ENCODE measurements at places on chromosomes 11 and 22.

- no peak for DNase-seq
Measured at GRCh38 chr11:118953265-118953664, 2.8 kb upstream of the UPK2 start.

- DNase-seq = no peak
Measured at GRCh38 chr22:37290737-37291136, 8.4 kb downstream of the CYTH4 start.

DNA sequence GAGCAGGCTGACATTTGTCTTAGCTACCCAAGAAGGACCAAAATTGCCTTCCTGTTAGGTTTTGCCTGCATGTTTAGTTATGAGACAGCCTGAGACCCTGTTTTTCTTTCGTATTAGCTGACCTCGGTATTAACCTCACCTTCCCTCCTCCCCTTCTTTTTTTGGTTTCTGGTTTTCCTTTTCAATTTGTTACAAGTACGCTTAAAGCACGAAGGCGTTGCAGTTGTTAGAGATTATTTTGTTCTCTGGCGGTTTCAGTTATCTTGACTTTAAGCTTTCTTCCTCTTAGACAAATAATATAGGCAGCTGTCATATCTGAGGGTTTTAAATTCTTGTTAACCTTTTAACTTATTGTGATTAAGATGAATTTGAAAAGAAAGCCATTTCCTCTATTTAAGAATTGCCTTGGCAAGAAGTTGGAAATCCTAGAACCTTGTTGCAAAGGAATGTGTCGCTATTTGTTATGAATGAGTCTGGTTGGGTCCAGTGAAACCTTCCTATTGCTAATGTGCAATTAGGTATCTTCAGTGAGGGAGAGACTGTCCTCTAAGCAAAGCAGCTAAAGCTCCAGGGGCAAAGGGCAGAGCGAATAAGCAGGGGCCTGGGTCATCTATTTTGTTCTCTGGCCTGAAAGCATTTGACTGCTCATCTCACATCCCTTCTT, 45.7 kb downstream of the PACS1 start:
- no peak for DNase-seq

DNA sequence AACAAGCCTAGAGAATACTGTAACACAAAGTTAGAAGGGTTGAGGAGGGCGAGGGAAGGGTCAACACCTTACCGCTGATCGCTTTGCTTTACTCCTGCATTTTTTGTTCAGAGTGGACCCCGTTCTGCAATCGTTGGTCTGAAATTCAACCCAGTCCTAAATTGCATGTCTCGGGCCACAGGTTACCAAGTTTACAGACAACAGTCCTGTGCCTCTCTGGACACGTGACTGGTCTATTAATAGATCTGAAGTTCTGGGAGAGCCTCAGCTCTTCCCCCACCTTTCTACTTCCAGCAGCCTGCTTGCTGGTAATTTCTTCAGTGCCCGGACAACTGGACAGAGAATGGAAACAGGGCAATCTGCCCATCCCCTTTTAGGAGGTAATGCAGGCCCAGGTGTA, 74.2 kb downstream of the STIM1 start:
- DNase-seq = no peak

- no peak for DNase-seq
Measured at GRCh38 chr22:22811016-22812009, 76.3 kb upstream of the IGLL5 start.

DNA sequence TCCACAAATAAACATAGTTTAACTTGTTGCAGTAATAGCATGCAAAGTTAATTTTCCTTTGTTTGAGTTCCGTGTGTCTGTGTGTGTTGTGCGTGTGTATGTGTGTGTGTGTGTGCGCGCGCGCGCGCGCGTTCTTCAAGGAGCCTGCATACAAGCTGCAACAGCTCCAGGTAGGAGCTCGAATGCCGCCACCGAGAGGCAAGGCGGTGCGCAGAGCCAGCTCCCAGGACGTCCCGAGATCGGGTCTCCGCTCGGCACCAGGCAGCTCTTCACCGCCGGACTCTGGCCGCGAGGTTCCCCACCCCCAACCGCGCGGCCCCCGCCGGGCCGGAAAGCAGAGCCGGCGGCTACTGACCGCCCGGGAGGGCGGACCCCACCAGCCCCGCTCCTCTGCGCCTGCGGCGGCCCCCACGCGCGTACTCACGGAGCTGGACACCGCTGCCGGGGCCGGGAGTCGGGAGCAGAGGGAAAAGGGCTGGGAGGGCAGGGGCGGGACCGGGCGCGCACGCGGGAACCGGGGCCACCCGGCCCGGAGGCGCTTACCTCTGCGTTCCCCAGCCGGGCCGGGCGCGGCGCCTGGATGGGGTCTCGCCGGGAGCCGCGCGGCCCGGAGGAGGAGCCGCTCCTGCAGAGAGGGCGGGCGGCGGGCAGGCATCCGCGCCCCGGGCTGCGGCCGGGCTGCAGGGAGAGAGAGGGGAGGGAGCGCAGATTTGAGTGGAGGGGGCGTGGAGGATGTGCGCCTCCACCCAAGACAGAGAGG, 40.4 kb upstream of the AKIP1 start:
- DNase-seq = no peak

GRCh38 chr11:15965562-15966250, 390.6 kb downstream of the SOX6 start:
- no peak for DNase-seq

All from stimulated activated CD4-positive, alpha-beta T cell treated with anti-CD3 and anti-CD28 coated beads, Interleukin-15, amount 100 ng/mL, for 1 hour (primary cell).